ENCODE measurements at places on chromosomes 2 and 18.

GRCh38 chr2:120271711-120272379, 19.2 kb downstream of the RALB start:
- DNase-seq: no peak

DNA sequence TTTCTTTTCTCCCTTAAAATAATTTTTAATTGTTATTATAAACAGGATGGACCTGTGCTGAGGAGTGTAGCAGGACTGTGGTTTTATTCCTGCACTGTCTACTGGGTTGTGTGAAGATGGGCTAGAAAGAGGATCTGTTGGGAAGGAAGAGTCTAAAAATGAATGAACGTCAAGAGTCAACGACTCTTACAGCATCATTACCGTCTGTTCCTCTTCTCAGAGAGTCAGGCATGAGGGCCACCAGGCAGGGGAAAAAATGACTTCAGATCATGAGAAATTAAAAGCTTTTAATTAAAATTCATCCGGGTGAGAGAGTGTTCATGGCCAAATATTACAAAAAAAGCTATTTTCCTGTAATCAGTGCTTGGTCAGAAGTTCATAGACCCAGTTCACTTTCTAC, 32.6 kb downstream of the SRSF7 start:
- no peak for DNase-seq

DNA sequence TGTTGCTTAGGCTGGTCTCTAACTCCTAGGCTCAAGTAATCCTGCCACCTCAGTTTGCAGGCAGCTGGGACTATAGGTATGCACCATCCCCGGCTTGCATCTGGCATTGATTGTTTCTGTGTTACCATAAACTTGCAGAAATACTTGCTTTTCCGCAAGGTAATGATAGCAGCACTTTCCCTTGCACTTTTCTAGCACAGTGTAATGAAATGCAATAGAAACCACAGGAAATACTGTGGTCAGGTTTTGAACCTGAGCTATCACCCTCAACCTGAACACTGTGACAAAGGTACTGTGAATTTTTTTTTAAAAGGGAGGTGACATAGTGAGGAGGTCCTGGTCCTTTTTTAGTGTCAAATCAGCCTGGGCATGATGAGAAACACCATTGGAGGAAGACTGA, 38.3 kb downstream of the DHRS9 start:
- DNase-seq: no peak

DNA sequence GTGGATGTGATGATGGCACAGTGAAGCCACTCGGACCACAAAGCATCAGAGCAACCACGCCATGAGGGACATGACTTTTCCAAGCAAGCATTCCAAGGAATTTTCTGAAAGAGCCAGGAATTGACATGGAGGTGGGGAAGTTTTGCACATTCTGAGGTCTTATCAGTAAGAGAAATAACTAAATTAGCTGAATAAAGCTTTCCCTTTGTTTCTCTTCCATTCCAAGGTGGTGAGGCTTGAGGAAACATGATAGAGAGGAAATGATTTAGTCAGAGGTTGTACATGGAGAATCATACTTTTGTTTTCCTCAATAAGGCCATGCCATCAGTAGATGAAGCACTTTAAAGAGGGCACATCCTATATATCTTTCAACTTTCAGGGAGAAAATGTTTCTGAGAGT, 115.7 kb upstream of the MMADHC start:
- DNase-seq: no peak

GRCh38 chr2:13558368-13558767, 841.6 kb downstream of the TRIB2 start:
- no peak for DNase-seq

DNA sequence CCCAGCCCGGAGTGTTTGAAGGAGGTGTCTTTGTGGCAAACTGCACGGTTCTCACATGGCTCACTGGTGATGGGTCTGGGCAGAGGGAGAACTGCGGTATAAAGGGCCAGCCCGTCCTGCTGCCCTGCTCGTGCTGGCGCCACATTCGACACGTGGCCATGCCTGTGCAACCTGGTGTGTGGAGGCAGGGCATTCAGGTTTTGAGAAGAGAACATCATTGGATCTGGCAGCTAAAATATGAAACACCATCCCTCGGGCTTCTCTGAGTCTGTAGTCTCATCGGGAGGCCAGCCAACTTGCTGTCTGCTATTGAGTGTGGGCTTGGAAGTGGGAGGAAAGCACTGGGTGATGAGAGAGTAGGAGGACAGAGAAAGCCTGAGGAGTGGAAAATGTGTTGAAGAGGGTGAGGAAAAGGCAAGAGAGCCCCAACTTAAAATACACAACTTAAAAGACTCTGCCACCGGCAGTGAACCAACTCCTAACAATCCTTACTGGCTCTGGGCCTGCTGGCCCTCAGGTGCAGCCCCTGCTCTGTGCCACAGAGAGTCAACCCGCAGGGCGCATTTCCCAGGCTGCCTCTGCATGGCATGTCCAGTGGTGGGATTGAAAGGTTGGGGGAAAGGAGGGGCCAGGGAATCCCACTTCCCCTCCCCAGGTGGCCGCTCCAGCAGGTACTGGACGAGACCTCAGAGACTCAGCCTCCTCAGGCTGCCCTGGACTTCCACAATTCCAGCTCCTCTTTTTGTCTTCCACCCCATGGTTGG, 112.7 kb upstream of the DLX2 start:
- DNase-seq: no peak

DNA sequence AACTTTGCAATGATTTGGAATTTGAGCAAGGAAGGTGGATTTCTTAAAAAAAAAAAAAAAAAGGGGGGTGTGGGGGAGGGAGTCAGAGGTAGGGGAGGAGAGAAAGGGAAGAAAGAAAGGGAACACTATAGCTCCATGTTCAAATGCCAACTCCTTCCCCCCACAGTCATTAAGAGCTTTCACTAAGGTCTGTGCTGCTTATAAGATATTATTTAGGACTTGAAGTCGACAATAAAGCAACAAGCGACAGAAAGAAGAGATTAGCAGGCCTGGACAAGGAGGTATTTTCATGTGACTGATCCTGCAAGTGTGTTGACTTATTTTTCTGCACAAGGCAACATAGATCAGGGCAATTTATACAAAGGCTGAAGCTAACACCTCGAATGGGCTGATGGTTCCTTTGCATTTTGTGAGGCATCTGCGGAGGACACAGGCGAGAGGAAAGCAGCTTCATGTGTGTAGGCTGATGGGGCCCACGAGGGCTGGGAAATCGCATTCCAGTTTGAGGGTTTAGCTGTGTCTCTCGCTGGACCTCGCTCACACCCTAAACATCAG, 382.0 kb downstream of the SOX11 start:
- no peak for DNase-seq

DNA sequence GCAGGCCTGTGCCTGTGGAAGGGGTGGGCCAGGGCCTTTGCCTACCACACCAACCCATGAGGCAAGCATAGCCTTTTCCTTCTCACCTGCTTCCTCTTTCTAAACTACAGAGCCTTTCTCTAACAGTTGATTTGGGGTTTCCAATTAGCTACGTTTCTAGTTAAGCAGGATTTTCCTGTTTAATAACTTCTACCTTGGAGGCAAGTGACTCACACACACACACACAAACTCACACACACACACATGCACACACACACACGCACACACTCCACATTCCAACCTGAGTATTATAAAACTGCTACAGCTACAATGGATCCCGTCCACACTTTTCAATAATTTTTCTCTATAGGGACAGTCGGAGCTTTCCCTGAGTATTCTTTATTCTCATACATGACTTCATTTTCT, 84.9 kb downstream of the SOX11 start:
- no peak for DNase-seq

GRCh38 chr2:20203072-20203471, 21.9 kb downstream of the SDC1 start:
- DNase-seq: no peak

GRCh38 chr2:54680397-54681041, 42.9 kb upstream of the EML6 start:
- DNase-seq: no peak

- peak; percentile 44 for DNase-seq
These were observed 88.6 kb downstream of the SLC5A7 start for GRCh38 chr2:108074946-108075345.

DNA sequence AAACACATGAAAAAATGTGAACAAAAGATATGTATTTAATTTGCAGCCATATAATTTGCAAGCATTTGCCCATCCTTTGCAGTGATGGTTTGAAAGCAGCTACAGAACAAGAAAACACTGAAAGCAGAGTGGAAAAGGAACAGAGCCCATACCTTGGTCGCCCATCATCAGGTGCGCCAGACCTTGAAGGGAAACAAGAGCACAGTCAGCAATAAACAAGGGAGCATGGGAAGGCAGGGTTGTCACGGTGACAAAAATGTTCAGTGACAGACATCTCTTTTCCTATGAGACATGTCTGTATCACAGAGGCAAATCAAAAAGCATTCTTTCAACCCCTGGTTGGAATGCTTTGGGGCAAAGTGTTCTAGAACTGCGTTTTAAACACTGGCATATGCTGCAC, 109.4 kb downstream of the NRXN1 start:
- DNase-seq: no peak

GRCh38 chr2:60883896-60884295, 2.5 kb downstream of the REL start:
- no peak for DNase-seq

- DNase-seq: no peak
These were observed 111.4 kb upstream of the CDC42EP3 start for GRCh38 chr2:37782721-37783371.

GRCh38 chr2:157236404-157236803, 21.1 kb upstream of the GALNT5 start:
- no peak for DNase-seq

- peak; percentile 50 for DNase-seq
These were observed 177.3 kb downstream of the AGAP1 start for GRCh38 chr2:235670974-235671787.

DNA sequence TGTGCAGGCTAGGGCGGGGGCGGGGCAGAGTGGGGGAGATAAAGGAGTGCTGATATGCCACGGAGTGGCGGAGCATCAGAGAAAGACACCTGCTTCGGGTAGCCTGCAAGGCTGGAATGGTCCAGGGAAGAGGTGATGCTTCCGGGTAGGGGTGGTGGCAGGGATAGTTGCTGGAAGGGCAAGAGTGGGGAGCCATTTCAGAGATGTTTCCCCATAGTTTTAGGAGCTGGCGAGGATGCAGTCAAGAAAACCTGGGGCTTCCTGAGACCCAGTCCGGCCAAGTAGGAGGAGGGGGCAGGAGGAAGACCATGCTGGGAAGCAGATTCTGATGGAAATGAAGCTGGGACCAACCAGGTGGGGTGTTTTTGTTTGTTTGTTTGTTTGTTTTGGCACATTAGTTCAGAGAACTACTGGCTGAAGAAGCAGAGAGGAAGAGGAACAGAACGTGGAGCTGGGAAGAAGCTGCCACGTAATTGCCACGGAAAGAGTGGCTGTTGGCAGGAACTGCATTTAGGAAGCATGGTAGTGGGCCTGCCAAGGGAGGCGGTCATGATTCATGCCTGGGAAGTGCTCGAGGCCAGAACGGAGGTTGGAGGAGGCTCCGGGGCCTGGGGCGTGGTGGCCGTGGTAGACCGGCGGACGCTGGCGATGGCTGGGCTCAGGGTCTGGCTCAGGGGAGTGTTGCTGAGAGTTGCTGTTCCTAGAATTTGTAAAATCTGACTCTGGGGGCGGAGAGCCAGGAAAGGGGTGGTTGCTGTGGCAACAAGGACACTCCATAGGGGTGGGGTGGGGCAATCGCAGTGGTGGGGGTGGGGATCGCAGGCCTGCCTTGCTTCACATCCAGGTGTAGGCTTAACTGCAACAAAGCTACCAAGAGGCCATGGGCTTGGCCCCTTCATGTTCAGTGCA, 8.6 kb upstream of the INPP5D start:
- DNase-seq: peak; percentile 87

DNA sequence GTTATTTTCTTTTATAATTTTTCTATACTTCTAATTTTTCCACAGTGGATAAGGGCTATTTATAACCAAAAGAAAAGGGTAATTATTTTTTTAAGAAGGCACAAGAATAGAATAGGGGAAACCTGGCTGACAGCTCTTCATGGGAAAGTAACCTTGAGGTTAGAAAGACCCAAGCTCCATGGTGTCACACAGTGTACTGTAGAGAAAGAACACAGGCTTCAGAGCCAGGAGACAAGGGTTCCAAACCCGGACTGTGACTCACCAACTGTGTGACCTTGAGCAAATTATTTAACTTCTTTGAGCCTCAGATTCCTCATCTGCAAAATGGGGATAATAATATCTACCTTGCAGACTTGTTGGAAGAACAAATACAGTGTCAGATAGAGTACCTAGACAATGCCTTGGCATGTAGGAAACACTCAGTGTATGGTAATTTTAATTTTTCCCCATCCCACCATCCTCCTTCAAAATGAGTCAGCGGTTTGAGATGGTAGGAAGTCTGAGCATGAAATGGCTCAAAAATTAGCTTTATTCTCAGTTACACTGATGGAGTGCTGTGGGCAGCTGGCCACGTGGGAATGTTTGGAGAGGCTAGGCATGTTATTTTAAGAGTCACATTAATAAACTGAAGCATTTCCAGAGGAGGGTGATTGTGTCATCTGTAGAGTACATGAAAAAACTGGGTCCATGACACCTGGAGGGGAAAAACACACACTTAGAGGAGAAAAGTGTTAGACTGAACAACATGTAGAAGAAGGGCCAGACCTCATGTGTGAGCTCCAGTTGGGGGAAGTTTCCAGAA, 36.7 kb downstream of the TMEM37 start:
- DNase-seq: no peak

DNA sequence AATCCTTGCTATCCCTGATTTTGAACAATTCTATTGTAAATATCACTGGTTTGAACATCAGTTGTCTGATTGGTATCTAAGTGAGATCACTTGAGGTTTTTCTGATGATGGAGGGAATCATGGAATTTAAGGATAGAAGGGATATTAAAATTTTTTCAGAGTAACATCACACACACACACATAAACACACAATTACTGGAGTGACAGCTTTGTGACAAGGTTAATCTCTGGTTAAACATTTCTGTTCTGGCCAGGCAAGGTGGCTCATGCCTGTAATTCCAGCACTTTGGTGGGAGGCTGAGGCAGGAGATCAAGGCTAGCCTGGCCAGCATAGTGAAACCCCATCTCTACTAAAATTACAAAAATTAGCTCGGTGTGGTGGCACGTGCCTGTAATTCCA, 85.3 kb downstream of the SOCS6 start:
- no peak for DNase-seq

DNA sequence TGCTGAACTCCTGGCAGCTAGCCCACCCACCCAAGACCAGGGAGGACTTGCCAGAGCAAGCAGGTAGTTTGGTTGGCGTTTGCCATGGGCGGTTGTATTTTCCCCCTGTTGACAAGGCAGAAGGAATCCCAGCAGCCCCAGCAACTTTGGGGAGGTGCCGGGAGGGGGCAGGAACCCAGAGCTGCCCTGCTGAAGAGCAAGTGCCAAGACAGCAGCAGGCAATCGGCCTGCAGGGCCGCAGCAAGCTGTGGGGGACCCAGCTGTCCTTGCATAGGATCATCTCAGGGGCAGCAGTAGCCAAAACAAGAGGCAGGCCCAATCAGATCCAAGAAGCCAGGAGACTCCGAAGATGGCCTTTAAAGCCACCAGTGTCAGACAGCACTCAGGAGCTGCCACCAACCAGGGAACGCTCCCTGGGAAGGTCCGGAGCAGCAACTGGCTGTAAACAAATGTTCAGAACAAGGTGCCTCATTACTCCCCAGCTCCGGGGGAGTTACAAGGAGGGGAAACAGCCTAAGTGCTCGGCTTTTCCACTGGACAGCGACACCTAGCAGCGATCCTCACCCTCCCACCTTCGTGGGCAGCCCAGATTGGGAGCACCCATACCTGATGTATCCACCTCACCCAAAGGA, 2.1 kb downstream of the ST8SIA5 start:
- DNase-seq: peak; percentile 62

- DNase-seq: no peak
These were observed 36.1 kb downstream of the ZRANB3 start for GRCh38 chr2:135494917-135495316.
